ENCODE measurements at places on chromosomes 6 and 20.

DNA sequence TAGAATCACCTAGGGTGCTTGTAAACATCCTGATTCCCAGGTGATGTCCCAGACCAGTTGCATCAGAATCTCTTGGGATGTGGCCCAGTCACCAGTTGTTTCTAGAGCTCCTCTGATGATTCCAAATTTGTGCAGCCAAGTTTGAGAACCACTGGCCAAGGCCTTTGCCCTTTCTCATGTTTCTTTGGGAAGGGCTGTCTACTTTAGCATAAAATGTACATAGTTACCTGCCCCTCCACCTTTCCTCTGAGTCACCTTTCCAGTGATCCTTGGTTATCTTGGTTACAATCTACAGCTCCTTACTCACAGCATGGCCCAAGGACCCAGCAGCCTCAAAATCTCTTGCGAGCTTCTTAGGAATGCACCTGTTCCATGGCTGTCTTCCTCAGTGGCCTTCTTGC, 266.4 kb upstream of the PRND start:
- no peak for DNase-seq

GRCh38 chr6:129453073-129453472, 256.9 kb downstream of the ARHGAP18 start:
- no peak for DNase-seq

- DNase-seq: no peak
Measured at GRCh38 chr6:100343316-100344077, 121.2 kb downstream of the SIM1 start.

DNA sequence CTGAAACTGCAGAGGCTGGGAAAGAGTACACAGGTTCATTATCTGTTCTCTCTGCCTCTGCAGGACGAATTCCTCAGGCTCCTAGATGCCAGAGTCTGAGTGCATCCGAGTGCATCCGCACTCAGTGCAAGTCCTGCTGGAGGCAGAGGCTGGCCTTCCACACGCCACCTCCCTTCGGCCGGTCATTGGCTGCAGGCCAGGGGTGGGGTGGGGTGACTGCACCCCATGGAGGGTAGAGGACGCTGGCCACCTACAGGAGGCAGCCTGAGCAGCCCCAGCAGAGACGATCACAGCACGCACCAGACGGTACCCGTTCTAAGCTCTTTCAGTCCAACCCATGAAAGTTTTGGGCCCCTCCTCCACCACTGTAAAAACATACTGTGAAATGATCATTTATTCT, 11.7 kb downstream of the SFT2D1 start:
- DNase-seq: no peak

GRCh38 chr6:163729127-163729872, 314.8 kb downstream of the QKI start:
- DNase-seq: no peak

GRCh38 chr6:15462717-15463525, 199.9 kb downstream of the DTNBP1 start:
- no peak for DNase-seq

- no peak for DNase-seq
Measured at GRCh38 chr6:25196464-25196863, 82.7 kb upstream of the CARMIL1 start.

DNA sequence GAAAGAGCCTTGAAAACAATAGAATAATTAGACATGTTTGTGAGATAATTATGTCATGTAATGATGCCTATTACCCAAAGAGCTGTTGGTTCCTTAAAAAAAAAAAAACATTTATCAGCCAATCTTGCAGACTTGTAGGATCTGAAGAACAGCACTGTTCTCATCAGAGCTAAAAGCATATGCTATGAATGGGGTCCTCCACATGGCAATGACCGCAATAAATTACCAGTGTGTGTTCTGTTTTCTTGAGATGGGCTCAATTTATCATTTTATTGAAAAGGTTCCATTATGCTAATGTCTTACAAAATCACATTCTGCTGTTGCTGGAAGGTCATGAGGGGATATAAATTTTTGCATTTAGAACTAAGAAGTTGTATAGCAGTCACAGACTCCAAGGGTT, 484.7 kb downstream of the PRKN start:
- no peak for DNase-seq

All from activated naive CD4-positive, alpha-beta T cell treated with anti-CD3 and anti-CD28 coated beads, Interleukin-2, amount 50 U/mL, for 16 hours (primary cell).